Hematopoietic multipotent progenitor cell treated with erythropoietin and hydrocortisone succinate and interleukin-3 and kit ligand, for 15 days (in vitro differentiated cells): ENCODE measurements at places on chromosomes 12 and 14.

- DNase-seq, result no peak
These were observed 50.5 kb upstream of the PNMA1 start for GRCh38 chr14:73764406-73765280.

DNA sequence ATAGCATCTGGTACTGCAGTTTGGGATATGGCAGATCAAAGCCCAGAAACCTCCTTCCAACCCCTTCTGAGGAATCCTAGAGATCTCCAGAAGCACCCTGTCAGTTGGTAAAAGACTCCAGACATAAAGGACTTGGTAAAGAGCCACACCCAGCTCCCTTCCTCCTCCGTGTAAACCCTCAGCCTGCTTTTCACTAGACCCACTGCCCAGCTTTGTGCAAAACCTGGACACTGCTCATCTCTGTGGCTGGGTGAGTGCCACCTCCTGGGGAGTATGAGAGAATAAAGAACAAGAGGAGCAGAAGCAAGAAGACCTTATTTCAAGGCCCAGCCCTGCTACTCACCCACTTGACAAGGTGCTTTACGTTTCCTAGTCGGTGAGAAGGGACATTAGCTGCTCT, 33.0 kb downstream of the ANO2 start:
- DNase-seq, result no peak

- DNase-seq, result no peak
These were observed 15.5 kb downstream of the MYH6 start for GRCh38 chr14:23392613-23393012.

DNA sequence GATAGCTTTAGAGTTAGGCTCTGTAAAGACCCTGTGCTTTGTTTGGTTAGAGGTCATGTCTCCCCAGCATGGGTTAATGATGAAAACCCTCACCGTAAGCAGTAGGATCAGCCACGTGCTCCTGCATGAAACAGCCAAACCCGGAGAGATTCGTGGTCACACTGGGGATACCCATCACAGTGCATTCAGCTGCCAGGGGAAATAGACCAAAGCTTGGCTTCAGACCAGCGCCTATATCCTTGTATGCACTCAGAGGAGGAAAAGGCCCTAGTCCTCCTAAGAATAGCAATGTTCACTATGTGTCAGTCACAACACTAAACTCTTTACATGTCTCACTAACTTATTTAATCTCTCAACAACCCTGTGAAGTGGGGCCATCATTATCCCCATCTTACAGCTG, 16.3 kb downstream of the SPX start:
- DNase-seq, result no peak

GRCh38 chr12:75444429-75445136, 36.0 kb upstream of the GLIPR1 start:
- DNase-seq, result no peak
